Hippocampal formation (tissue), 2 donors: ENCODE measurements at places on chromosomes 16 and 17.

DNA sequence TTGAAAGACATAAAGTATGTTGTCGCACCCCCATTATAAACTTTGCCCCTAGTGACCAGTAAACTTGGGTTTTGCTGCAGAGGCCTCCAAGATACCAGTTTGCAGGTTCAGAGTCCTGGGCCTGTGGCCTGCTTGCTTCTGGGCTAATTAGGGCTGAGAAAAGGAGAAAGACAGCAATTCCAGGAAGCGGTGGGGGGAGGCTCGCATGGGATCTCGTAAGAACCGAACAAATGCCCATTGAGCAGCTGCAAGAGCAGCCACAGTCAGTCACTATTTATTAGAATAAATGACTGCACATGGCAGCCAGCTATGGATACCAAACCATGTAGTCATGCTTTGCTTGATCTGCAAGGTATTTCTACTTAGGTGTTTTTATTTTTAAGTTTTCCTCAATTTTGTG is 4.9 kb downstream of the SHISA9 start:
- no peak for DNase-seq

GRCh38 chr17:41322094-41322902 is 6.8 kb upstream of the KRTAP17-1 start:
- DNase-seq = no peak

- no peak for DNase-seq
These were observed 27.5 kb downstream of the TBX4 start for GRCh38 chr17:61479493-61480413.

DNA sequence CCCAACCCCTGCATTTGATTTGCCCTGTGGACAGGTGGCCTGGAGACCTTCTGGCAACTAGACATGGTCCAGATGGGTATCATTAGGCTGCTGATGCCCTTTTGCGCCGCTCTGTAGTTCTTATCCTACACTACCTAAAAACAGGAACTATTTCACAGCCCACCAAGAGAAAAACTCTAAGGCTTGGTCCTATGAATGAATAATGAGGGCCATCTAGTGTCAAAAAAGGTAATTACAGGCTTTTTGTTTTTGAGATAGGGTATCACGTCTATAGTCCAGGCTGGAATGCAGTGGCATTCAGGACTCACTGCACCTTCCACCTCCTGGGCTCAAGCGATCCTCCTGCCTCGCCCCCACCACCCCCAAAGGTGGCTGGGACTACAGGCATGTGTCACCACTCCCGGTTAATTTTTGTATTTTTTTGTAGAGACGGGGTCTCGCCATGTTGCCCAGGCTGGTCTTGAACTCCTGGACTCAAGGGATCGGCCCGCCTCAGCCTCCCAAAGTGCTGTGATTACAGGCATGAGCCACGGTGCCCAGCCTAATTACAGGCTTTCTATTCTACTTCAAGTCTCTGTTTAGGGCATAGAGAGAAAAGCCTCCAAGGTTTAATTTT is 20.9 kb downstream of the COIL start:
- DNase-seq = peak; percentile 20

- DNase-seq = no peak
These were observed 1.8 kb upstream of the RBFOX3 start for GRCh38 chr17:79612468-79613194.

DNA sequence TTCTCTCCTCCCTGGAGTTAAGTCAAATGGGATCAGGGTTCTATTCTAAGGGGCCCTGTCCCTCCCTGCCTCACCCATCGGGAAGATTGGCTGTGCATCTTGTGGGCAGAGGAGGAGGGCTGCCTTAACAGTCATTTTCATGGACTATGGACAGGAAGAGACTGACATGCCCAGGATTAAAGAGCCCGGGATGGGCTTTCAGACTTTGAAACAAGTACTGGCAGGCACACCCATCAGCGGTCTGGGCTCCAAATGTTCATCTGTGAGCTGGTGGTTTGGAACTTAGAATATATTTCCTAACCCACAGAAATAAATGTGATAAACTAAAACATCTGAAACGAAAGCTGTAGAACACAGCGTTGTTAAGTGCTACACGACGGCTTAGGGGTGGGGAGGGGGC is 6.5 kb downstream of the SLC6A4 start:
- DNase-seq = no peak

GRCh38 chr17:21029036-21029435 is 13.8 kb downstream of the USP22 start:
- no peak for DNase-seq

DNA sequence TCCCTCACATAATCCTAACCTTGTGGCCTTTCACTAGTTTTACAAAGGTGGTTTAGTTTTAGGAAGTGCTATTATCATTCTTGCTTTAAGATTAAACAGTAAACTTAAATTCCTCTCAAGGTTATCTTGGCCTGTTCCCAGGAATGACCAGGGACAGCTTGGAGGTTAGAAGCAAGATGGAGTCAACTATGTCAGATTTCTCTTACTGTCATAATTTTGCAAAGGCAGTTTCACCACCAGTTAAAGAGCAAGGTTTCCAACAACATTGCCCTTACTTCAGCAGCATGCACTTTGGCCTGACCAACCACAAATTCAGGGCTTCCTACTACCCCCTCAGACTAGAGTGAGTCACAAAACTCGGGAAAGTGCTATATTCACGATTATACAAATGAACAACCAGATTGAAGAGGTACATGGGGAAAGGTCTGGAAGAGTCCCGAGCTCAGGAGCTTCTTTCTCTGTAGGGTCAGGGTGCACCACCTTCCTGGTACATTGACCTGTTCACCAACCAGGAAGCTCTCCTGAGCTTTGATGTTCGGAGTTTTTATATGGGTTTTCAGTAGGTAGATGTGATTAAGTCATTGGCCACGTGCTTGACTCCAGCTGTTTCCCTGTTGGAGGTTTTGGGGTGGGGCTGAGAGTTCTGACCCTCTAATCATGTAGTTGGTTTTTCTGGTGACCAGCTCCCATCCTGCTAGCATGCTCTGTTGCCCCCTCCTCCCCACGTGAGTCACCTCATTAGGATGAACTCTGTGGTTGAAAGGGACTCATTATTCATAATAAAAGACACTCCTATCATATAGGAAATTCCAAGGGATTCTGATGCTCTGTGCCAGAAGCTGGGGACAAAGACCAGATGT is 19.4 kb downstream of the RHOT1 start:
- DNase-seq = no peak

DNA sequence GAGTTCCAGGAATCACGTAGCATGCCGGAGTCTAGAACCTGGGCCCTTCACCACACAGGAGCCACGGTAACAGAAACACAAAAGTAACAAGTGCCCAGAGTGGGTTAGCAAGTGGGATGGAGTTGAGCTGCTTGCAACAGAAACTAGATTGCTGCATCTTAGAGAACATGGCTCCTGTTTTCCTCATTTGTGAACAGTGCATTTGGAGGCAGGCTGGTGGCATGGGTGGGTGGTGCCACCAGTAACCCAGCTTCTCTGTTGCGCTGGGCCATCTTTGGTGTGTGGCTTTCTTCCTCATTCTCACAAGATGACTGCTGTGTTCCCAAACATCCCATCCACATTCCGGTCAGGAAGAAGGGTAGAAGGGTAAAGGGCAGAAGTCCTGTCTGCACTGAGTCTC is 95.5 kb downstream of the KATNIP start:
- no peak for DNase-seq

DNA sequence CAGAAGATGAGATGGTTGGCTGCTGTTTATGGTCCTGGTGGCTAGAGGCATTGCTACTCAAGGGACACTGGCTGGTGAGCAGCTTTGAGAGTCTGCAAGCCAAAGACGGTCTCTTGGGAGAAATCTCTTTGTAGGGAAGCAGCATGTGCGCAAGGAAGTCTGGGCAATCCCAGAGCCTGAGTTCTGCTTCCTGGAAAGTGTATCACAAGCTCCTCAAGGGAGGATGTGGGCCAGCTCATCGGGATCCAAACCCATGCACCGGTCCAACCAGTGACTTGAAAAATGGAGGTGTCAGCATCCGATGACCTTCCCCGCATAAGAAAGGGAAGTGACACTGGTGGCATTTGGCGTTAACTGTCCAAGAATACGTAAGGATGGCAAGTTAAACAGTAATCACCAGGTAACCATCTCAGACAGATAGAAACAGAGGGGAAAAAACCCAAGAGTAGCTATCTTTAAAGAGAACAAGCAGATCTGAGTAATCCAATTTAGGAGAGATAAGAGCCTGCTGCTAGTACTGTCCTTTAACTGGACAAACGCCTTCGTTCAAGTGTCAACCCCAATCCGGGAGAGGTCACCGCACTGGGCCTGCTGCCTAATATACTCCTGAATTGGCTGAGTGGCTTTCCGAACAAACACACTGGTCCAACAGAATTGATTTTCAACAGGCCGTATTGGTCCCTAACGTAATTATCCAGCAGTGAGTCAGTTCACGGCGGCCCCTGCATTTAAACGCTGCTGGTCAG is 303.0 kb upstream of the ZFHX3 start:
- no peak for DNase-seq

GRCh38 chr16:14611660-14612059 is 18.4 kb downstream of the PARN start:
- DNase-seq = no peak

DNA sequence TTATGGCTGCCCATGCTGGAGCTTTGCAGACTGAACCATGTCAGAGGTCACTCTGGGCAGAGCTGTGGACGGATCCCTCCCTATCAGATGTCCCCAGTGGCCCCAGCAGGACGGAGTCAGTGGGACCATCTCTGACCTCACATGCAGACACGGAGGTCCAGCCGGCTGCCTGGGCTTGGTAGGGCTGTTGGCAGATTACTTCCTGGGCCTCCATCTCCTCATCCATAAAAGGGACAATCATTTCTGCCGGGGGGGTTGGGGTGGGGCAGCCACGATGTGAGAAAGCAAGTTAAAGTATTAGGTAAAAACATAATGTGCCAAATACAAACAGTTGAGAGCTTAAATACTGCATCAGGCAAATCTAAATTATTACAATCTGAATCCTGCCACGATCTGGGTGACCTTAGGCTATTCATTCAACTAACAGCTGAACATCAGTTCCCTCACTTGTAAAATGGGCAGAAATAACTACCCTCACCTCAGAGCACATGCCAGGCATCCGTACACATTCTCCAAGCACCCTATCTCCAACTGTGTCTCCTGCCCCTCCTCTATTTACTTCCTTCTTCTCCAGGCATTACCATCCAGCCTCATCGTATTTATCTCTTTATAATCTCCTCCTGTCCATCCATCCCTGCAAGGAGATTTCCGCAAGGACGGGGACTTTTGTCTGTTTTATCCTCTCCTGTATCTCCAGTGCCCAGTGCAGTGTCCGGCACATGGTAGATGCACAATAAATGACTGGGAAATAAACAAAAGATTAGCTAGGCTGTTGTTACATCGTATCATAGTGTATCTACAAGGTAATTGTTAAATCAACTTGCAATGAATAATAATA is 192.3 kb upstream of the FOXF1 start:
- DNase-seq = no peak

DNA sequence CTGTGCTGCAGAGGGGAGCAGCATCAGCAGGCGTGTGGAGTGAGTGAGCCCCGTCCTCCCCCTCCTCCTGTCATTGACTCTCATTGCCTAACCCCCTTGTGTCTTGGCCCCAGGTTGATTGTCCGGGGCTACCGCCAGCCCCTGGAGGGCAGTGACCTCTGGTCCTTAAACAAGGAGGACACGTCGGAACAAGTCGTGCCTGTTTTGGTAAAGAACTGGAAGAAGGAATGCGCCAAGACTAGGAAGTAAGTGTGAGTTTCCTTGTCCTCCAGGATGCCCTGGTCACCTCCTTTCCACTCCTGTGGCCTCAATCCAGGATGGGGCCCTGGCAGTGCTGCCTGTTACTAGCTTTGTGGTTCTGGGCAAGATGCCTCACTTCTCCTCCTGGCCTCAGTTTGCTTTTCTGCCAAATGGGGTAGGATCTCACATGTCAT is 87.0 kb downstream of the ABCC1 start:
- no peak for DNase-seq

DNA sequence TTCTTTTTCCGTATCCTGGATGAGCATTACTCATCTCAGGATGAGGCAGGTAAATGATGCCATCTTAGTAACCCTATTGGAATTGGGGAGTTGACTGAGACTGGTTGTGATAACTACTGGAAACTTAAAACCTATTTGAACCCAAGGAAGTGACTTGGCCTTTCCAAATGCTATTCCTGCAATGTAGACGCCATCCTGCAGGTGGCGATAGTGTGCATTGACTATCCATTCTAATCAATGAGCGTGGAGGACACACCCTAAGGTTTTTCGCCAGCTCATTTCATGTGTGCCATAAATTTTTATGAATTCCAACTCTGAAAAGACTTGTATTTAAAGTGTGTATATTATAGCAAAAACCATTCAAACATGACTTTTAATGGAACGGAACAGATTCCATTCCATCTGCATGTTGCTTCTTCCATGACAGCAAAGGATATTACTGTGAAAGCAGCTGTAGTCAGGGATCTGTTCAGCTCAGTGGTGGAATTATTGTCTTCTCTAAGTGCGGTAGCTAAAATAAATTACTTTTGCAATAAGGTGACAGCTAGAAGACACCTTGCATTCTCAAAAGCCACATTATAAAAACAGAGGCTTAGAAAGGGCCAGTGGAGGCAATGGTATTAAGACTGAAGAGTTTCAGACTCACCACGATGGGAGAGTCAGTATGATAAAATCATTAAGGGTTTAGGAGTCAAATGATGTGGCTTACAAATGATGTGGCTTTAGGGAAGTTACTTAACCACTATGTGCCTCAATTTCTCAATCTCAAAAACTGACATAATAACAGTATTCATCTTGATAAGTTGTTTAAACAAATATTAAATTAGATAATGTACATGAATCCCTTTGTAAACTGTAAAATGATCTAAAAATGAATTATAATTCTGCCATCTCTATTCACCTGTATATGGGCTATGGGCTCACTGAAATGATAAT is 55.5 kb downstream of the SYT17 start:
- DNase-seq = no peak

DNA sequence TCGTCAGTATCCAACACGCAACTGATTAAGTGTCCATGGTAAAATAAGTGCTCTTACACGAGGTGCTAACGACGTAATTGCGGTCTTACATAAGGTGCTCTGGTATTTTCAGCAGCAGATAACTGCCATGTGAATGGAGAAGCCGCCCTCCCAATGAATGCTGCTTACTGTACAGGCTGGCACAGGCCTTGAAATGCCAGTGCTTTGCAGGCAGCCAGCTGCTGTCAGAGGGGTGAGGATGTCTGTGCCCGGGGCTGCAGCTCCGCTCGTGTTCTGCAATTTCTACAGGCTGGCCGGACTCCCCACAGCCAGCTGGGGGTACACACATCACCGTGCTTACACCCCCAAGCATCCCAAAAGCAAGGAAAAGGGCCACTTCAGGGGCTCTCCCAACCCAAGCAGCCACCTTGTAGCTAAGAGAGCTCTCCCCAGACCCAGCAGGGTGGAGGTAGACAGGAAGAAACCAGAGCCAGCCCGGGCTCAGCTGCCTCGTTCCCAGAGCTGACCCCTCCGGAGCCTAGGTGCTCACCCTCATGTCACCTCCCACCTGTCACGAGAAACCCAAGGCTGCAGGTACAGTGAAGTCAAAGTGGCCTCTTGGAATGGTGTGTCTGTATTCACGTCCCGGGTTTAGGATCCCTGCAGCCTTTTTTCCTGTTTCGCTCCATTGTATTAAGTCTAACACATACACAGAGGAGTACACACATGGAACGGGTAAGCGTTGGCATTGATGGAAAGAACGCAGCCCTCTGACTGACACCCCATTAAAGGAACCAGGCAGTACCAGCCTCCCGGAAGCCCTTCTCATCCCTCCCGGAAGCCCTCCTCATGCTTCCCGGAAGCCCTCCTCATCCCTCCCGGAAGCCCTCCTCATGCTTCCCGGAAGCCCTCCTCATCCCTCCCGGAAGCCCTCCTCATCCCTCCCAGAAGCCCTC is 27.2 kb upstream of the RPH3AL start:
- DNase-seq = no peak
